Right kidney (tissue), 9 donors: ENCODE measurements at places on chromosomes 1 and 21.

DNA sequence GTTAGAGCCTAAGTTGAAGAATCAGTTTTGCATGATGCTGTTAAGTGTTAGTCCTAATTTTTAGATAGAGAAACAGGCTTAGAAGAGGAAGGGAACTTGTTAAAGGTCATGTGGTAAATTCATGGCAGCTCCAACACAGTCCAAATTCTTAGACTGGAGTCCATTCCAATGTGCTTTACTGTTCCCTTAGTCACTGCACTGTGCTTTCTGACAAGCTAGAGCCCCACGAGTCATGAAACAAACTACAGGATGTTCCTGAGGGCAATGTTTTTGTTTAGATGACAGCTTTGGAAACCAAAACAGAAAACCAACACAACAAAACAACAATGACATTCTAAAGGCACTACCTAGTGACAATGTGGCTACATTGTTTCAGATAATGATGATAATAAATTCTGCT lies 23.1 kb upstream of the RGS4 start:
- DNase-seq = no peak

DNA sequence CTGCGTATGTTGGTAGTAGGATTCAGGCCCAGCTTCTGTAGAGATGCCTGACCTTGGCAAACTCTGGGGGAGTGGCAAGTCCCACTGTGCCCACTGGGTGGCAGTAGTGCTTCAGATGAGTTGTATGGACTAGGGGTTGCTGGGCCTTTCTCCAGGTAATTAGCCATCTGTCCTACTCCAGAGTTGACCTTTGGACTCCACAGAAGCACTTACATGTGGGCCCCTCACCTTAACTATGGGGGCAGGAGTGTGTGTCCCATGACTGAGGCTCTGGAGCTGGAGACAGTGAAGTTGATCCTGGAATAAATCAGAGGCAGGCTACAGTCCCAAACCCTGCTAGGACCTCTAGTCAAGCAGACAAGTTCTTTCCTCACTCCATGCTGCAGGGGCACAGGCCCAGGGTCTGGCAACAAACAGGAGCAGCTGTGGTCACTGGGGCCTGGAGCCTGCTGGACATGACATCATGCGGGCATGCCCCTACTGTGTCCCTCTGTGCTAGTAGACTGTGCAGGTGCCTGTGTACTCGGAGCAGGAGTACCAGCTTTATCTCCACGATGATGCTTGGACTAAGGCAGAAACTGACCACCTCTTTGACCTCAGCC lies 4.6 kb downstream of the DMAP1 start:
- DNase-seq = peak; percentile 67

DNA sequence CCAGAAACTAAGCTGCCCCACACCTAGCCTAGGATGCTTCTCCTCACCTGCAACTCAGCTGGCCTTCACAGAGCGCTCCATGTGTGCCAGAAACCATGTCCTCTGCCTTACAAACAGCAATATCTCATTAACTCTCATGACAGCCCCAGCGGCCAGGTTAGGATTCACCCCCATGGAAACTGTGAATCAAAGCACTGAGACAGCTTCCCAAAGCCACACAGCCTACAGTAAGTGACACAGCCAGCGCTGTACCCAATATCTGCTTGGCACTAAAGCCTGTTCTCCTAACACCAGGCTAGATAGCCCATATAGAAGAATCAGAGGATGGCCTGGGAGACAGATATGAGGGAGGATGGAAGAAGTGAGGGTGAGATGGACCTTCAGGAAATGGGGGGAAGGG lies 13.5 kb downstream of the KCNN3 start:
- no peak for DNase-seq

GRCh38 chr1:214319938-214320337 lies 39.0 kb downstream of the SMYD2 start:
- DNase-seq = no peak

- no peak for DNase-seq
These were observed 7.5 kb upstream of the CSRP1 start for GRCh38 chr1:201514466-201514865.

GRCh38 chr1:12005488-12006166 lies 13.7 kb upstream of the MIIP start:
- DNase-seq = no peak

GRCh38 chr1:94401206-94401605 lies 17.0 kb upstream of the ABCD3 start:
- no peak for DNase-seq
